Hepatocyte (in vitro differentiated cells): ENCODE measurements at places on chromosomes 16 and 17. TPM values are rescaled to one million over a fixed set of nuclear protein-coding genes. Genes with fewer than 3 reads are reported as not detected.

- peaks cover 14% of the 10 kb centered on the region for H3K4me1 ChIP-seq
- no peak within 1 kb of the TSS for H3K4me3 ChIP-seq
- DNase-seq, result peak; percentile 67
- no peaks in the 10 kb centered on the region for H3K27me3 ChIP-seq
- H3K27ac ChIP-seq, result peak within 1 kb of the TSS; percentile 66
- no peaks in the 10 kb centered on the region for H3K36me3 ChIP-seq
Observed at GRCh38 chr17:44170499-44171201, at the start of gene ASB16. ASB16 (plus strand) TSS chr17:44170704; CDS start chr17:44170790, 86 bp downstream.

GRCh38 chr16:27401768-27402568, at the start of gene IL21R:
IL21R (plus strand) TSS chr16:27402174; CDS start chr16:27430072, 27,898 bp downstream.
- H3K27ac ChIP-seq, result no peak within 1 kb of the TSS
- H3K4me1 ChIP-seq, result no peaks in the 10 kb centered on the region
- H3K36me3 ChIP-seq, result no peaks in the 10 kb centered on the region

PERCC1 gene
- polyA plus RNA-seq, result not detected in 2 replicates

- H3K4me1 ChIP-seq, result peaks cover 56% of the 10 kb centered on the region
- H3K36me3 ChIP-seq, result no peaks in the 10 kb centered on the region
- no peaks in the 10 kb centered on the region for H3K27me3 ChIP-seq
Observed at GRCh38 chr17:17766077-17766743, 70.6 kb downstream of the SREBF1 start.
